Keratinocyte (primary cell): ENCODE measurements at places on chromosomes 3 and 15.

GRCh38 chr3:137224464-137224863, 266.7 kb downstream of the IL20RB start:
- no peak for DNase-seq

DNA sequence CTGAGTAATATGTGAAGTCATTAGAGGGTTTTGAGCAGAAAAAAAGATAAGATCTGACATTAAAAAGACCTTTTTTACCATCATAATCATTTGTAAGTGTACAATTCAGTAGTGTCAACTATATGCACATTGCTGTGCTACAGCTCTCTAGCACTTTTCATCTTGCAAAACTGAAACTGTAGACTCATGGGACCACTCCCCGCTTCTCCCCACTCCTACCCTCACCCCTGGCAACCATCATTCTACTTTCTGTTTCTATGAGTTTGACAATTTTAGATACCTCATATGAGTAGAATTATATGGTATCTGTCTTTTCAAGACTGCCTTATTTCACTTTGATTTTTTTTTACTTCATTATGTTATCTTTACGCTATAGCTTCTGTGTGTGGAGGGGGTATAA, 112.8 kb downstream of the NSUN3 start:
- DNase-seq = no peak

- no peak for DNase-seq
These were observed 173.3 kb downstream of the RAB11A start for GRCh38 chr15:66042624-66043023.

DNA sequence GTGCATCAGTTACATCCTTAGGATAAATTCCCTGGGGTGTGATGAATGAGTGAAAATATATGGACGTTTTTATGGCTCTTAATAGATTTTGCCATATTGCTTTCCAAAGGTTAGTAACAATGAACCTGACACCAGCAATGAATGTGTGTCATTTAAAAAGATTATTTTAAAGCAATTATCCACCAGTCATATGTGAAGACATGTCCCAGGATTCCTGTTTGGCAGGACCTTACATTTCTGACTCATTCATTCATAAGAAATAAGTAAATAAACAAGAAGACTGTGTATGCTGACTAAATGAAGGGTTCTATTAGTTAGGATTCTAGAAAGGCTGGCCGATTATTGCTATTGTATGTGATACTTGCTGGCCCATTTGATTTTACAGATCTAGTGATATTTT, 201.5 kb downstream of the SOX2 start:
- DNase-seq = no peak

GRCh38 chr3:12484983-12485327, 675 bp downstream of the TSEN2 start:
- no peak for DNase-seq

DNA sequence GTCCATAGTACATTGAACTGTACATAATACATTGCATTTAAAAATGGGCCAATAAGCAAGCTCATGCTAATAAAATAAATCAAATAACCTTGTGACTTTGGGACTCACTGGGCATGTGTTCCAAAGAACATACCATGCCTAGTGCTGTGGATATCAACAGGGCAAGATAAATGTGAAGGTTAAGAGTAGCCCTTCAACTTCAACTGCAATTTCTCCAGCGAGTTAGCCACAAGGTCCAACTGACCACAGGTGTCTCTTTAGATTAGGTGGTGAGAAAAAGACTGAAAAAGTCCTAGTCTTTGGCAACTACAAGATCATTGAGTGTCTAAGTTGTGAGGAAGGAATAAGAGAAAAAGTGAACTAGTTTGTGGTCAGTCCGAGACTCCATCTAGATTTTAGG, 78.3 kb upstream of the ATP11B start:
- no peak for DNase-seq

GRCh38 chr3:105334138-105334882, 32.4 kb upstream of the ALCAM start:
- no peak for DNase-seq

DNA sequence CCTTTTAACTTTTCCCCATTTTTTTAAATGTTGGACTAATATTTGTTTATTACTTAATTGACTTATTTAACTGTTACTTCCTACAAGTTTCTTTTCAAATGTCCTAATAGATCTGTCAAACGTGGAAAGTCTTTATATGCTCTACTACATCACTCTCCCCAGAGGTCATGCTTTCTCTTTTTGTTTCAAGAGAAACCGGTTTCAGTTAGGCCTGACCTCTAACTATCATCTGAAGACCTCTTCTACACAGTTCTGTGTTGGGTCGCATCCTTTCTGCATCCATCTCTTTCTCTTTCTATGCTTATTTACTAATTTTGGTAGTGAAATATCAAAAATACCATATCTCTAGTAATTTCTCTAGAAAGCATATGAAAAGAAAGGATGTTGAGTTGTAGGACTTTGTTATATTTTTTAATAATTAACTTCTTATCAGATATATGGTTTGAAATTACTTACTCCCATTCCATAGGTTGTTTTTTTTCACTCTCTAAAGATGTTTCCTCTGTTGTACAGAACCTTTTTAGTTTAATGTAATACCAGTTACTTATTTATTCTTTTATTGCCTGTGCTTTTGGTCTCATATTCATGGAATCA, 781.2 kb upstream of the ARPP21 start:
- DNase-seq = no peak

DNA sequence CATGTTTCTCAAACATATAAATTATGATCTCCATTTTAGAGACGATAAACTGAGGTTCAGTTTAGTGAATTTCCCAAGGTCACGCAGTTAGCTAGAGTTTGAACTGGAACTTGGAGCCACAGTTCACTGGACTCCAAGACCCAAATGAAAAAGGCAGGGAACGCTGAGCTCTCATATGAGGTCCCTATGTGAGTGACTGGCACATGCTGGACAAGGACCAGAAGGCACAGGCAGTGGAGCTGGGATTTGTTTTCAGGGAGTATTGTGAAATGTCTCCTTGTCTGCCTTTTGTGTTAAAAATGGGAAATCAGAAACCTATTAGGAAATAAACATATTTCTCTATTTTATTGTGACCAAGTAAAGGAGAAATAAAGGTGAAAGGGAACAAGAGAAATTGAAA, 63.5 kb downstream of the MESD start:
- no peak for DNase-seq

DNA sequence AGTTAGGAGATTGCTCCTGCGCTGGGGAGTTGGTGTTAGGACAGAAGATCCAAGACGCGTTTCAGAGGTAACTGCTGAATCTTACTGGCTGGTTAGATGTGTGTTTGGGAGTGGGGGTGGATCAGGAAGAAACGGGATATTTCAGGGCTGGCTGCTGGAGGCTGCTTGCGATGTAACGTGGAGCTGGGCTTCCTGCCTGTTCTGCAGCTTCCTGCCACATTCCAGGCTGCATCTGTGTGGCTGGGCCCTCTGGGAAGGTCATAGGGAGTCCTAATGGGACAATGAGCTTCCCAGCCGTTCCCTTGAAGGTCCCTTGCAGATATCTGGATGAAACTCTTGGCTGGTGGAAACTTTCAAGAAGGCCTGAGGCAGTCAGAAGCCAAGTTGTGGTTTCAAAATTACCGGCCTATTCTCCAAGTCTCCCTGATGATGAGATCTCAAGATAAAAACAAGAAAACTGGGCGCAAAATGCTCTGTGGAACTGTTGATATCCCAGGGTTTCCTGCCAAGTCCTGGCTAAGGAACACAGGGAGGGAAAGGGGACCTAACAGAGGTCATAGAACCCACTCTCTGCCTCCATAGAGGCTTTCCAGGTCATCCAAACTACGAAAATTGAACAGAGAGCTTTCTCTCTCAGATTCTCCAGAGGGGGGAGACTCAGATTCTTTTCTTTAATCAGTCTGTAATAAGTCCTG, 67.0 kb downstream of the NOX5 start:
- DNase-seq = no peak

- no peak for DNase-seq
These were observed 55.0 kb upstream of the SOX14 start for GRCh38 chr3:137709011-137709601.

GRCh38 chr15:83733206-83733605, 79.3 kb downstream of the ADAMTSL3 start:
- peak; percentile 58 for DNase-seq
